ENCODE measurements at places on chromosomes 6 and 20.

- DNase-seq: peak; percentile 14
These were observed 268.0 kb downstream of the TFAP2A start for GRCh38 chr6:10146715-10147451.

GRCh38 chr6:75619230-75619899 lies 17.7 kb downstream of the SENP6 start:
- DNase-seq: no peak

DNA sequence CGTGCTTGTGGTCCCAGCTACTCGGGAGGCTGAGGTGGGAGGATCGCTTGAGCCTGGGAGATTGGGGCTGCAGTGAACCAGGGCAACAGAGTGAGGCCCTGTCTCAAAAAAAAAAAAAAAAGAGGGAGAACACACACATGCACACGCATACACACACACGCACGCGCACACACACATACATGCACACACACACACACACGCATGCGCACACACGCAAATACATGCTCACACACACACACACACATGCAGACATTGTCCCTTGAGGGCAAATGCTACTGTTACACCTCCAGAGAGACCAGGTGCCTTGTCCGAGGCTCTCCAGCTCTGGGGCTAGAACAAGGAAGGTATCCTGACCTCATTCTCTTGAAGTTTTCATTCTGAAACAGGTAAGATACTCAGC lies 64.5 kb downstream of the RAB44 start:
- DNase-seq: no peak

GRCh38 chr6:169274781-169275180 lies 21.1 kb upstream of the THBS2 start:
- DNase-seq: no peak

- DNase-seq: no peak
These were observed 10.2 kb downstream of the UBE3D start for GRCh38 chr6:83055366-83055964.

DNA sequence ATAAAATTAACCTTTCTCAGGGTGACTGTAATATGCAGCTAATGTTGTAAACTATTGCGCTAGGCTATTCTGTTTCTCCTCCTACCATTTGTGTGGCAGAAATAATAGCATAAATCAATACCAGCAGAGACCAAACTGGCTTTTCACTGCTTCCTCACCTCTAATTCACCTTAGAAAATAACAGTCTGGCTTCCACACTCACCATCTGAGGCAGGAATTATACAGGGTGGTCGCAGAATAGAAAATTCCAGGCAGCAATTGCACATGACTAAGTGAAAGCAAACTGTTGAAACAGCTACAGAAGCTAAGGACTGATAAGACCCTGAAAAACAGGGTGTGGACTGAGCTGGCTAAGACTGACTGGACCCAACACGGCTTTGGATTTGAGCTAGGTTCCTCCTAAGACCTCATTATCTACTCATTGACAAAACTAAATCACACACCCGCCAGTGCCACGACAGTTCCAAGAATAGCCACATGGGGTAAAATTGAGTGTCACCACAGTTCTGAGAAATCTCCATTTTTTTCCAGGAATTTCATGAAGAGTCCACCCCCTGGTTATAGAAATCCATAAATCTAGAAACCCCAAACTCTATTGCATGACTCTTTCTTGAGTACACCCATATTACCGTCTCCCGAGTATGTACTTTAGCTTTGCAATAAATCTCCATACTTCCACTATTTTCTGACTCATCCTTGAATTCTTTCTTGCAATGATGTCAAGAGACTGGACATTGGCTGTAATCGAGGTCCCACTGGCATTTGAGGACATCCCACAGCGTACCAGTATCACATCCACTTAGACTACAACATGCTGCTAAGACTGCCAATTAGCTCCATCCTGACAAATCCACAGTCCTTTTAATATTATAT lies 60.9 kb upstream of the KCNQ5 start:
- DNase-seq: no peak

DNA sequence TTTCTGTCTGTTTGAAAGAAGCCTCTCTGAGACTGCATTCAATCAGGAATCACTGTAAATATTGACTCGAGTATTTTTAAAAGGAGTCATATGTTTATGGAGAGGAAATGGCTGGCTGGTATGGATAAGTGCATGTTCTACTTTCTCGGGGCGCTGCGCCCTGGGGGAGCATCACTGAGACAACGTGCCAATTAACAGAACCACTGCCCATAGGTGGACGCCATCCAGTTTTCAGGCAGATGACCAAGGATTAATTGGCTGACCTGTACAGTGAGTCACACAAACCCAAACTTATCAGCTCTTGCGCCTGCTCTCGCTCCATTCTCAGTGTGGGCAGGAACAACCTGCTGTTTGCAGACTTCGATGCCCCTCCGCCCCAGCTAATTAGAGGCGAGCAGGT lies 571.2 kb downstream of the QKI start:
- DNase-seq: no peak

DNA sequence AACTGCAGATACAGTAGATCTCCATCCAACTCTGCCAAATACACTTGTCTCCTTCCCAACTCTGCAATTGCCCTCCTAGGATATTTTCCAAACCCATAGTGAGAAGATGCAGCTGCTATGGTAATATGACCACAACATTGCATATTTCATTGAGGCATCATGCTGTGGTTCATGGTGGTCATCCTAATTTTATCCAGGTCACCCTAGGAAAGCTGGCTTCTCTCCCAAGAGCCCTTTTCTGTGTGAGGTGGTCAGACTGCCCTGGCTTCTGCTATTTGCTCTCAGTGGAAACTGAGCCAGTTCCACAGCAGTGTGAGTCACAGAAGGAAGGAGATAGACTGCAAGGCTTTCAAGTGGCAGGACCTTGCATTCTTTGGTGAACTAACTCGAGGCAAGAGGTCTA lies 5.5 kb downstream of the OGFRL1 start:
- no peak for DNase-seq

DNA sequence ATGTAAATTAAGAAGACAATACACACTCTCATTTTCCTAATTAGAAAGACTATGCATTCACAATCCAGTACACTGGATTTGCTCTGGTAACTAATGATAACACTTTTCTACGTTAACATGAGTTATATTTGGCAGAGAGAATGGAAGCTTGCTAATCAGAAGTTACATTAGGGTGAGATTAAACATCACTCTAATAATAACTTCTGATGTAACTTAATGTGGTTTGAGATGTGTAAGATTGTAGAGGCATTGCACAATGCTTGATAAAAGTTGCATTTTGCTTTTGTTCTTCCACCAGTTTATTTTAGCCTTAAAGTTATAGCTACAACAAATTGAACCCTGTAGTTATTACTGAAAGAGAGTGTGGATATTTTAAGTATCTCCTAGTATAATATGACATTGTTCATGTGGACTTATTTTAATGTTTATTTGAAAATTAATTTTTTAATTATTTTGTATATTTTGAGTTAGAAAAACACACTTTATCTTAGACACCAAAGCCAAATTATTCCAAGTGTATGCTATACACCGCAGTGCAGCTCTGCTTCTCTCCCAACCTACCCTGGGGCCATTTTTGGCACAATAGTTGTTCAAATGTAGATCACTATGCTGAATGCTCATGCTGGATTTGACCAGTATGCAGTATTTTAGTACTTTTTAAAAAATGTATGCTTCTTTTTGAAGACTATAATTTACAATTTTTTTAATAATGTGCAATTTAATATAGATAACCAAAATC lies 143.2 kb downstream of the SLC16A10 start:
- no peak for DNase-seq

GRCh38 chr6:63816982-63817436 lies 181.4 kb downstream of the PHF3 start:
- no peak for DNase-seq

- no peak for DNase-seq
These were observed 100.3 kb downstream of the TMEM242 start for GRCh38 chr6:157223021-157223430.

GRCh38 chr6:92459606-92460005 lies 959.8 kb downstream of the EPHA7 start:
- no peak for DNase-seq

DNA sequence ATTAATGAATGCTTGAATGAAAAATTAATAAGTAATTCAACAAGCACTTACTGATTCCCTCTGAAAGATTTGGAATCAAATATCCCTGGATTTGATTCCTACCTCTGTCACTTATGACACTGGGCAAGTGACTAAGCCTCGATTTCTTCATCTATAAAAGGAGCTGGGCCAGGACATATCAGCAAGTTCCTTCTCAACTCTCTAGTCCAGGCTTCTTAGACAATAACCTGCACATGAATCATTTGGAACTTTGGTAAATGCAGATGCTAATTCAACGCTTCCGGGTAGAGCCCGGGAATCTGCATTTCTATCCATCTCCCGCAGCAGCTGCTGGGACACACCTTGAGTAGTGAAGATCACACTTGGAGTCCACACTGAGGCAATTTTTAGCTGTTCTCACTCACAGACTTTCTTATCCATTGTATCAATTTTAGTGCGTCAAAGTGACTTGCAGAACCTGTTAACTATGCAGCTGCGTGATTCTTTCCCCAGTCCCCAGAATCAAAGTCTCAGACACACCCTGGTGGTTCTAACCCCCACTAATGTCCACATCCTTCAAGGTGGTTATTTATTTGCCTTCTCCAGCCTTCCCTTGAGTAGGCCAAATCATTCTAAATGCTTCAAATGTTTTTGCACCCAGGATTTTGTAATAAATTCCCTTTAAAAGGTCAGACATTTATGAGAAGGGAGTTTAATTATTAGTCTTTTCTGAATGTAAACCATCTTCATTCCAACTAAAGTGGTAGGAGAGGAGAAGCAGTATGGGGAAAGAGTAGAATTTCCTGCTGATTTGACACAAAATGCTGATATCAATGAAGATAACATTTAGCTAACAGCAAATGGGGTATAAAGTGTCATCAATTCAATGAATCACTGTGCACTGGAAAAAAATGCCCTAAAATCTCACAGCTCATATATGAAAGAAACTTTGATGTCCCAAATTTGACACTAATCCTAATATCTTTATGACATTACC lies 26.0 kb upstream of the CCND3 start:
- no peak for DNase-seq

DNA sequence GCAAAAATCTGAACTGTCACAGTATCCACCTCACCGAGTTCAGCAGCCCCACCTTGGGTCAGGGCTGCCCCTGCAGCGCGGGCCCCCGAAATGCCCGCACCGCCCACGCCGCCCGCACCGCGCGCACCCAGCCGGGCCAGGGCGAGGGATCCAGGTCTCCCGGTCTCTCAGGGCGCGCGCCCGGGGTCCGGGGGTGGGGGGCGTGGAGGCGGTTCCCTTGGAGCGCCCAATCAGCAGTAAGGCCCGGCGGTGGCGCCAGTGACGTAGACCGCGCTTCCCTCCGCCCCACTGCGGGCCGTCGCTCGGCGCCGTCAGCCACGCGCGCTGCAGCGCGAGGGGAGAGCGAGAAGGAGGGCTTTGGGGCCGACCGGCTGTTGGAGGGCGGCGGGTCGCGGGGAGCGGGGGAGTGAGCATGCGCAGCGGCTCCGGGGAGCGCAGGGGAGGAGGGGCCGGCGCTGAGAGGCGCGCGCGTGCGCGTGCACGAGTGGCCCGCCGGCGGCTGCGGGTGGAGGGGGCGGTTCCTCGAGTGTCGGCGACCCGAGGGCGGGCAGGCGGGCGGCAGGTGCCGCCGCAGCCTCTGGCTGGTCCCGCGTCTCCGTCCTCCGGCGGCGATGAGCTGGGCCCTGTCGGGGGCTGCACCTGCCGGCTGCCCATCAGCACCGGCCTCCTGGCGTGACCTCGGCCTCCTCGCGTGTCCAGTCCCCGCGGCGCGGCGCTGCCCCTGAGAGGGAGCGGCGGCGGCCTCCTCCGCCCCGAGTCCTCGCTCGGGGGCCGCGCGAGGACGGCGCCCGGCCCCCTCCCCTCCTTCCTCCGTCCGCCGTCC lies at the start of gene TMEM170B:
Gene TMEM170B, plus strand, starts transcription at position 521 of the 823 bp plus-strand sequence. CDS start 529 bp downstream, outside the sequence.
- DNase-seq: peak; percentile 93

DNA sequence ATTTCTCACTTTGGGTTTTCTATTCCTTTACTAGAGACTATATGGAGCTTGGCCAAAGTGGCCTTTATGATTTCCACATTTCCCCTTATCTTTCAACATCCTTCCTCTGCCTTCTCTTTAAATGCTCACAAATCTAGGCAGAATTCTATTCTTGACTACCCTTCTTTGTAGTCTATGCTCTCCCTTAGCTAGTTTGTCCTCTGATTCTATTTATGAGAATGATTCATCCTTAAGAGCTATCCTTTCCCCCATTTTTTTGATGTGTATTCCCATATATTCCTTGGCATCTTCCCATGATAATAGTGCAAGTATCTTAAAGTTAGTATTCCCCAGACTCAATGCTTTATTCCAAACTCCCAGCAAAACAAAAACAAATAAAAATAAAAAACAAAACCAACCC lies 53.1 kb downstream of the IL20RA start:
- no peak for DNase-seq

DNA sequence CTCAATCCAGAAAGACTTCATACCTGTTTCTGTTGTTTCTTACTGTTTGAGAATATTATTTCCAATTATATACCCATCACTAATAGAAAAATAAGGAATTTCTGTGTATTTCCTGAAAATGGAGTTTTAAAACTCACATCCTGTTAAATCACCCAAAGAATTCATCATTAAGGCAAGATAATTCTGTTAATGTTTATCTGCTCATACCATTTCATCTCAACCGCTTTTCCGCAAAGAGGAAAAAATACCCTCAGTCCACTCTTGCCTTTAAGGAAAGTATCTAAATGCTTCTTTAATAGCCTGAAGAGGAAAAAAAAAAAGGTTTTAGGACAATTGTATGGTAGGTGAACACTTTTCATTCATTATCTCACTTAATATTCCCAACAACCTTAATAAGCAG lies 7.3 kb downstream of the TPMT start:
- DNase-seq: no peak

- no peak for DNase-seq
These were observed 21.0 kb downstream of the LRP11 start for GRCh38 chr6:149843051-149843633.

GRCh38 chr6:136103763-136104311 lies 146.3 kb downstream of the MTFR2 start:
- no peak for DNase-seq
